ENCODE measurements at places on chromosomes 11 and 22.

DNA sequence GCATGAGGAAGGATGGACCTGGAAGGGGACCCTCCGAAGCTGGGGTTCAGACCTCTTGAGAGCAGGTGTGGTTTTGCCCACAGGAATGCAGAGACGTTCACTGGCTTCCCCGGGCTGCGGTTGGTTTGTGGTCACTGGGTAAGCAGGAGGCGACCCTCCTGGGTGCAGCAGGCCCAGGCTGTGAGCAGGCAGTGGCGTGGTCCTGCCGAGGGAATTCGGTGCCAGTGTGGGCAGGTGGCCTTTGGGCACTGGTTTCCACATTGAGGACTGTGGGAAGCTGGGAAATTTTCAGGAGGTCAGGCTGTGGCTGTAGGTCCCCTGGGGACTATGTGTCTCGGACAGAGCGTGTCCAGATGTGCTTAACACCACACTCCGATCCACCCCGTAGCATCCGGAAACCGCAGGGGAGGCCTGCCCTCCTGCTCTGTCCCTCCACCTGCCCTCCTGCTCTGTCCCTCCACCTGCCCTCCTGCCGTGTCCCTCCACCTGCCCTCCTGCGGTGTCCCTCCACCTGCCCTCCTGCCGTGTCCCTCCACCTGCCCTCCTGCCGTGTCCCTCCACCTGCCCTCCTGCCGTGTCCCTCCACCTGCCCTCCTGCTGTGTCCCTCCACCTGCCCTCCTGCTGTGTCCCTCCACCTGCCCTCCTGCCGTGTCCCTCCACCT lies 27.5 kb downstream of the TPCN2 start:
- DNase-seq: no peak

- DNase-seq: no peak
Measured at GRCh38 chr11:74312326-74312725, 886 bp upstream of the P4HA3 start.

DNA sequence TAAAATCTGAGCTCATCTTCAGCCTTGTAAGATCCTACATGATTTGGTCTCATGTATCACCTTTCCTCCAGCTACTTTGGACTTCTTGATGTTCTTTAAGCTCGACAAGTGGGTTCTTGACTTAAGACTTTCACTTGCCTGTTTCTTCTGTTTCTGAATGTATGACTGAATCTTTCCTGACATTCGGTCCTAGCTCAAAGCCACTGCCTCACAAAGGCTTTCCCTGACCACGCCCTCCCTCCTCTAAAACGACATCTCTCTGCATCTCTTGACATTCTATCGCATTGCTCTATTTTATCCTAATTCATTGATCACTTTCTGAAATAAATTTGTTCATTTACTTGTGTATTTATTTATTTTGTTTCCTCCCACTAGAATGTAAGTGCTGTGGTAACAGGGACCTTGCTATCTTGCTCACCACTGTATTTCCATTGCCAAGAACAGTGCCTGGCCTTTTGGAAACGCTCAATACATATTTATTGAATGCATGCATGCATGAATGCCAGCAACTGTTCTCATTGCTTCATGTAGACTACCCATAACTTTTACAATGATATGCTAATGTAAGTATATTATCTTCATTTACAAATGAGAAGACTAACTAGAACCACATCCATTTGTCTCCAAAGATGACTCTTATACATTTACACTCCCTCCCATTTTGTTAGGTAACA lies 43.0 kb downstream of the LMO2 start:
- no peak for DNase-seq

DNA sequence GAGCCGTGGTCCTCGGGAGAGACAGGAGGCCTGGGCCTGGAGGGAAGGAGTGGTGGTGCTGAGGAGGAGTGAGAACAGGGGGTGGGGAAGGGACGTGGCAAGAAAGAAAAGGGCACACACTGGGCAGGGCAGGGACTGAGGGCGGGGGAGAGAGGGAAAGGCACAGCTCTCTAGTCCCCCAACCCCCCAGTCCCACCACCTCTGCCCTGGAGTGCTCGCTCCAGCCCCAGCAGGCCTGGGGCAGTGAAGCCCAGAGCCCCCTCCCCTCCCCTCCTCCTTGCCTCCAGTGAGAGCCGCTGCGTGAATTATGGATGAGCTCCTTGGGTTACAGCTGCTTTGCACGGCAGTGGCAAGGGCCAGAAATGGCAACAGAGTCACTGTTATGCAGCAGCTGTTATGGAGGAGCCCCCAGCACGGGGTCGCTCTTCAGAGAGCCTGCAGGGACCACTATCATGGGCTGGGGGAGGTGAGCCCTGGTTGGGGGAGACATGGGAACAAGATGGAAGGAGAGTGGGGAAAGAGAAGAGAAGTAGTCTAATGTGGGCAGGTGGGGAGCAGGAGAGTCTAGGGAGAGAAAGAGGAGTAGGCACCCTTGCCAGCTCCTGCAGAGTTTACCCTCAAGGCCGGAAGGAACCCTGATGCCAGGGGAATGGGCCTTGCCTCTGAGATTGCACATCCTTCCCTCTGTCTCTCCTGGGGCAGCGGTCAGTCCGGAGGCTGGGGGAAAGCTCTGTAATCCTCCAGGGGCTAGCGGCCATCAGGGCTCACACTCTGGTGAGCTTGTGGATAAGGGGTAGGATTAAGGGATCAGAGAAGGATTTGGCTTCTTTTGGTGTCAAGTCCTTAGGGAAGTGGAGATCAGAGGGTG lies 3.6 kb downstream of the RTN4RL2 start:
- DNase-seq: no peak

GRCh38 chr11:75471176-75471973 lies 38.4 kb upstream of the KLHL35 start:
- no peak for DNase-seq

- DNase-seq: no peak
Measured at GRCh38 chr11:19344661-19345518, 104.1 kb upstream of the E2F8 start.

Measured in stimulated activated CD8-positive, alpha-beta memory T cell treated with anti-CD3 and anti-CD28 coated beads, Interleukin-15, amount 100 ng/mL, for 1 hour (primary cell).